ENCODE measurements at places on chromosomes 4 and X. TPM values are rescaled to one million over a fixed set of nuclear protein-coding genes. Genes with fewer than 3 reads are reported as not detected.

The CFAP99 gene
- polyA plus RNA-seq: not detected

The PABPC5 gene
- not detected for polyA plus RNA-seq

The S100P gene
- 0.77 TPM for polyA plus RNA-seq

The SH3D19 gene
- polyA plus RNA-seq: 15.8 TPM

The CSAG2 gene
- polyA plus RNA-seq: not detected

The TMSB15C gene
- polyA plus RNA-seq: 3.1 TPM

The LAS1L gene
- 31.7 TPM for polyA plus RNA-seq

The IL1RAPL1 gene
- 0.16 TPM for polyA plus RNA-seq

The DCAF8L2 gene
- not detected for polyA plus RNA-seq

The PHEX gene
- 1.2 TPM for polyA plus RNA-seq

The GAGE13 gene
- polyA plus RNA-seq: not detected

The CXCL3 gene
- polyA plus RNA-seq: 9.0 TPM

The IL3RA gene
- polyA plus RNA-seq: not detected

The COL25A1 gene
- polyA plus RNA-seq: not detected

The SLC6A14 gene
- polyA plus RNA-seq: 0.08 TPM

The PARM1 gene
- 0.01 TPM for polyA plus RNA-seq

The NKRF gene
- polyA plus RNA-seq: 9.1 TPM

The ADAM29 gene
- polyA plus RNA-seq: not detected

The KLF8 gene
- 14.3 TPM for polyA plus RNA-seq

The GNRHR gene
- 0.05 TPM for polyA plus RNA-seq

The BBS12 gene
- 2.6 TPM for polyA plus RNA-seq

The IL21 gene
- not detected for polyA plus RNA-seq

The EDNRA gene
- polyA plus RNA-seq: 14.1 TPM

The HS3ST1 gene
- polyA plus RNA-seq: 6.6 TPM

The CC2D2A gene
- 12.4 TPM for polyA plus RNA-seq

The XKRX gene
- 0.39 TPM for polyA plus RNA-seq

The SCML2 gene
- polyA plus RNA-seq: 0.63 TPM

The KIAA1210 gene
- polyA plus RNA-seq: not detected

The BANK1 gene
- 0.07 TPM for polyA plus RNA-seq

Measured in mammary epithelial cell (primary cell).